Esophagus squamous epithelium (tissue), 5 donors: ENCODE measurements at places on chromosomes 4 and X.

DNA sequence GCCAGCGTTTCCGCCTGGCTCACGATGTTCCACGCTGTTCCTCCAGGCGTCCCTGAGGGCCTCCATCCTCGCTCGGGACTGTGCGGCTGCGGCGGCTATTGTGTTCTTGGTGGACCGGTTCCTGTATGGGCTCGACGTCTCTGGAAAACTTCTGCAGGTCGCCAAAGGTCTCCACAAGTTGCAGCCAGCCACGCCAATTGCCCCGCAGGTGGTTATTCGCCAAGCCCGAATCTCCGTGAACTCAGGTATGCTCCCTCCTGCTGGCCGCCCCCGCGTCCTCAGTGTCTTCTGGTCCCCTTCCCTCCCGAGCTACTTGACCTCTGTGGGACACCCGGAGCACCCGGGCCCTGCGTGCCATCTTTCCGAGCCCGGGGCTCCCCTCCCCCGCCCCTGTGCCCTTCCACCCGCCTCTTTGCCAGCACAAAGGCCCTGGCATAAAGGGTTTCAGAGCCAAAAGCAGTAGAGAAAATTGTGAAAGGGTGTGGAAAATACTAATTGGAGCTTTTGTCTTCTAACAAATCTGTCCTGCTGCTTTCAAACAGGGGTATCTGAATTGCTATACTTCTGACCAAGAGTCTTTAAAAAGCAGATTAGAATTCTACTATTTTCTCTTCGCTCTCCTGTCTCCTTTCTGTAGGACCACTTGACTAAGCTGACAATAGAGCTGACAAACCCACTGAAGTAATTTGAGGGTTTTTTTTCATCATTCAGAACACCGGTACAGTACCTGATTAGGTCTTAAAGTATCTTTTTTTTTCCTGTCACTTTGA, 104.0 kb downstream of the NEUROG2 start:
- no peak for DNase-seq

- DNase-seq: no peak
These were observed 133.4 kb downstream of the UNC5C start for GRCh38 chr4:95415346-95415771.

GRCh38 chr4:108628411-108628810, 8.0 kb downstream of the RPL34 start:
- DNase-seq: no peak

GRCh38 chr4:128373628-128374027, 86.0 kb upstream of the PGRMC2 start:
- DNase-seq: no peak

DNA sequence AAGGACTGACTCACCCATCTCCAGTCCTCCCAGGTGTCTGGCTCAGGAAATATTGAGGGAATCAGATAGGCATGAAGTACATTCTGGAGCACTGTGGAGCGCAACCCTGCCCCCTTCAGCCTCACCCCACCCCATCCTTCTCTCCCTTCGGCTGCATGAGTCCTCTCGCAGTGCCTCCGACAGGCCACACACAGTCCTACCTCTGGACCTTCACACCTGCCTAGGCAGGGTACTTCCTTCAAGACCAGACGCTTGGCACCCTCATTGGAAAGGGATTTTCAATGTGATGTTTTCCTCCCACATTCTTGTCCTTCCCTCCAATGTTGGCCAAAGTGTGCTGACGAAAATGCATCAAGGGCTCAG, 26.8 kb upstream of the PPP2R2C start:
- no peak for DNase-seq

GRCh38 chr4:152678841-152679240, 956 bp downstream of the TMEM154 start:
- no peak for DNase-seq

DNA sequence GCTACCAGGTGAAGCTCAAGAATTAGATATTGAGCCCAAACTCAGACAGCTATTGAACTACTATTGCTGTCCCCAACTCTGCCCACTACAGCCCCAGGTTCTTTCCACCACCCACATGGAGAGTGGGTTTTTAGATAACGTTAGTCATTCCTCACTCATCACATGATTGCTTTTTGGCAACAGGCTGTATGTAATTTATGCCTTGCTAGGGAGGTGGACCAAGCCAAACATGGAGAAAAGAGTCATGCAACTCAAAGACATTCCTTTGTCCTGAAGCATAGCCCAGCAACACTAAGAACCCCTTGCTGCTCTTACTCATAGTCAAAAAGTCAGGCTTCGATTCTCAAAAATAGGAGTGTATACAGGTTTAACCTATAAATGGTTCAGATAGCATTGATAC, 275.9 kb upstream of the VCX3A start:
- no peak for DNase-seq

DNA sequence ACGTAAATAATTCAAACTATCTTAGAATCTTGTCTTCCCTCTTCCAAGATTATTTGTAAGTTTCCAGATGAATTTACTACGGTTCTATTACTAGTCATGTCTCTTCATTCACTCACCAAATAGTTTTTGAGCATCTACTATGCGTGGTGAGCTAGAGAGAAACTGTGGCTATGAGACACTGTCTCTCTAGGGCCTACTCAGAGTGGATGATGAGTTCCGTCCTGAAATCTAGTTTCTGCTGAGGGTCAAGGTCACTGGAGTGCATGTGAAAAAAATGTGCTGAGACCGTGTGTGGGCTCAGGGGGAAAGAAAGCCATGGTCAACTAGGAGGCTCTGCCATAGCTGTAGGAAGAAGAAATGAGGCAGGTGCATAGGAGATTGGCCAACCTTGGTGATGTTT, 320.2 kb upstream of the GATB start:
- DNase-seq: no peak

DNA sequence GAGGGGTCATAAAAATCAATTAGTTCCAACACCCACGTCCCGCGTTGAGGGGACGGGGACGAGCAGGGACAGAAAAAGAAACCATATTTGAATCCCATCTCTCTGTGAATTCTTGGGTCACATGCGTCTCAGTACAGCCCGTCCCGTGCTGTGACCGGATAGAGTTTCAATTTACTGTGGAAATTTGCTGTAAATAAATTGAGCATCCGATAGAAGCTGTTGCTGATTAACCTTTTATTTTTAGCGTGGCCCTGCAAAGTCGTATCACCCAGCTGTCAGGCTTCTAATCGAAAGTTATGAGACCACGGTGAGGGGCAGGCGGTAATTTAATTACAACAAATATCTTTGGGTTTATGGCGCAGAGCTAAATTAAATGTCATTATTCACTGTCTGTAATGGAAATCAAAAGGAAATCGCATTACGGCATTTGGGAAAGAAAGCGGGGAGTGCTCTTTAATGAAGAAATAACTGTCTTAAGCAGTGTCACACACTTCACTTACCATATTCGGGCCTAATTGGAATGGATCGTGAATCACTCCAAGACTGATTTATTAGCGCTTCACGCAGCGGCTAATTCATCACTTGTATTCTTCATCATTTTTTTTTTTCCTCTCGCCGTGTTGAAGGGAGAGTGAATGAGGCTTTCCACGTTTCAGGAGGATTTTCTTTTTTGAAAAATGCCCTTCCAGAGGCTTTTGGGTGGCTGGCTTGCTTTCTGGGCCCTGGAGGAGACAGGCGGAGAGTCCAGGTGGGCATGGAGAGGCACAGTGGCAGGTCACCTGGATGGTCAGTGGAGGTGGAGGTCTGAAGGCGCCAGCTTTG, 7.3 kb downstream of the SHOX start:
- DNase-seq: no peak

DNA sequence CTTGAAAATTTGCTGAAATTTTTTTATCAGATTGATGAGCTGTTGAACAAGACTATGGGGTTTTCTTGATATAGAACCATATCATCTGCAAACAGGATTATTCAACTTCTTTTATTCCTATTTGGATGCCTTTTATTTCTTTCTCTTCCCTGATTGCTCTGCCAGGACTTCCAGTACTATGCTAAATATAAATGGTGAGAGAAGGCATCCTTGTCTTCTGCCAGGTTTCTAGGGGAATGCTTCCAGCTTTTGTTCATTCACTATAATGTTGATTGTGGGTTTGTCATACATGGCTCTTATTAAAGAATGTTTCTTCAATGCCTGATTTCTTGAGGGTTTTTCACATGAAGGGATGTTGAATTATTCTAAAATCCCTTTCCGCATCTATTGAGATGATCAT, 1139.5 kb downstream of the FAM133A start:
- no peak for DNase-seq

- no peak for DNase-seq
These were observed 1.9 kb downstream of the TRO start for GRCh38 chrX:54922547-54922946.

DNA sequence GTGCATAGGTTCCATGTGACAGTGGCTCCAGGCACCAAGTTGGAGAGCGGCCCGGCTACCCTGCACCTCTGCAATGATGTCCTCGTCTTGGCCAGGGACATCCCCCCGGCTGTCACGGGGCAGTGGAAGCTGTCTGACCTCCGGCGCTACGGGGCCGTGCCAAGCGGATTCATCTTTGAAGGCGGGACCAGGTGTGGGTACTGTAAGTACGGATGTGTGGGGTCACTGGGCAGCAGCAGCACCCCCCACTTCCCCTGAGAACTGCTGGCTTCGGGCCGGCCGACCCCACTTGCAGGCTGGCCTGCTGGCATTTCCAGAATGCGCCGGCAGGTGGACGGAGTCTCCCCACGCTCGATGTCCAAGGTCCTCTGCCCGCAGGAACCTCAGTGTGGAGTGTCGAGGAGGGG, 13.2 kb downstream of the DOK7 start:
- DNase-seq: no peak

DNA sequence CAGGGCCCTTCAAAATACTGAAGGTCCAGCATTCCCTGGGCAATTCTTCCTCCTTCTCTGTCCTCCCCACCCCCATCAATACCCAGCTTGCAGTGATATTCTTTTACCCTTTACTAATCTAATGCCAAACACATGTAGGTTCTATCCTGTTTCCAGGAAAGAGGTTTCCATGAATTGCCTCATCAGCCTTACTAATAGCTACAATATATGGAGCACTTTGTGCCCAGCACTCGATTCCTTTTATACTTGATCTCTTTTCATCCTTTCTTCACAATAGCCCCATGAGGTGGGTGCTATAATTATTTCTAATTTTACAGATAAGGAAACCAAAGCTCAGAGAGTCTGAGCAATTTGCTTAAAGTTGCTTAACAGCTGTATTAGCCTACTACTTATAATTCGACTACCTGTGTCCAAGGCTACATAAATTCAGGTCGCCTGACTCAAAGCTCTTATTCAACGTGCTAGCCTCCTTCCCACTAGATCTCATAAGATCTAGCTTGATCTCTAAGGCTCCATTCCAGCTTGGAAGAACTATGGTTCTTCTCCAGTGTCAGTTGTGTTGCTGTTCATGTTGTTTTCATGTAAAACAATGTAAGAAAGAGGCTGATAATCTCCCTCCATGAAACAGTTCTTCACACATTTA, 229.6 kb upstream of the PGRMC2 start:
- no peak for DNase-seq

GRCh38 chr4:108209489-108209888, 40.8 kb upstream of the LEF1 start:
- no peak for DNase-seq

DNA sequence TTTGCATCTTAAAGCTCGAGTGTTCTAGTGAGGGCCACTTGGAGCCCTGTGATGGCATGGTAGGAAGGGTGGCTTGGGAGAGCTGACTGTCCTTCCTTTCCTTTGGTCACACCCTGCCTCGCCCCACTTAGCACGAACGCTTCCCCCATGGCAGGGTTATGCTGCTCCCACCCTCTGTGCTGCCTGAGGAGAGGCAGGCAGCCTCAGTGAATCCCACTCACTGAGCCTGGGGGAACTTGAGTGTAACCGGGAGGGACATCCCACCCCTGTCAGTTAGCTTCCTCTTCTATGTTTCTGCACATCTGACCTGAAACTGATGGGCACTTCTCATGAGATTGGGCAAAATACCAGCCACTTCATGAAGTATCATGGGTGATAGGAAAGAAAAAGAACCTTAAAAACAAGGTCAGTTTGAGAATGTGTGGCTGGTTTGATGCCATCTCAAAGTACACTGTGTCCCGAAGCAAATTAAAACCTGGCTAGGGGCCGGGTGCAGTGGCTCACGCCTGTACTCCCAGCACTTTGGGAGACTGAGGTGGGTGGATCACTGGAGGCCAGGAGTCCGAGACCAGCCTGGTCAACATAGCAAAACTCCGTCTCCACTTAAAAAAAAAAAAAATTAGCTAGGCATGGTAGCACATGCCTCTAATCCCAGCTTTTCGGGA, 10.1 kb downstream of the TKTL1 start:
- DNase-seq: no peak

- no peak for DNase-seq
These were observed 26.8 kb downstream of the ZMAT1 start for GRCh38 chrX:101904996-101905395.

DNA sequence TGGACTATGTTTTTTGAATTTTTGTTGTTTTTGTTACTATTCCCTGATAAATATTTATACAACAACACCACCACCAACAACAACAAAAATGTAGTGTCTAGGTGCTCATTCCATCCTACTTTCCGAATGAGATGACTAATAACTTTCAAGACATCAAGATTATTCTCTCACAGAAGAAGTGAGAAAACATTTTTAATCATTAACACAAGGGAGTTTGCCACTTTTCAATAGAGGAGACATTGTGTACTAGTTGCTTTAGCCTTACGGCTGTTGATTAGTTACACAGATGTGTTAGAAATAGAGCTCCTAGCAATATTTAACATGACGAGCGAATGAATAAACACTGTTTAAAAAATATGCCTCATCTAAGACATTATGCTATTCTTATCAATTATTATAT, 898.8 kb downstream of the C4orf33 start:
- no peak for DNase-seq

DNA sequence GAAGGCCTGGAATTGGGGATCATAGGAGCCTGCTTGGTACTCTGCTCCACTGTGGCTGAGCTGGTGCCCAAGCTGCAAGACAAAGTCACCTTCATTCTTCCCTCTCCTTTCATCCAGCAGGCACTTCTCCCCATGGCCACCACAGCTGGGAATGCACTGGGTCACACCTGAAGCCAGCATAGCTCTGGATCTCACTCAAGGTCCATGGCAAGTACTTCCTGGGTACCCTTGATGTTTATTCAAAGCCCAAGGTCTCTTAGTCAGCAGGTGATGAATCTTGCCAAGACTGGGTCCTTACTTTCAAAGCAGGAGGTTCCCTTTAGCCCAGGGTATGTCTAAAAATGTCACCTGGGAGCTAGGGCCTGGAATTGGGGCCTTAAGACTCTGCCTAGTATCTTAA, 4.9 kb upstream of the SLC4A4 start:
- DNase-seq: no peak

DNA sequence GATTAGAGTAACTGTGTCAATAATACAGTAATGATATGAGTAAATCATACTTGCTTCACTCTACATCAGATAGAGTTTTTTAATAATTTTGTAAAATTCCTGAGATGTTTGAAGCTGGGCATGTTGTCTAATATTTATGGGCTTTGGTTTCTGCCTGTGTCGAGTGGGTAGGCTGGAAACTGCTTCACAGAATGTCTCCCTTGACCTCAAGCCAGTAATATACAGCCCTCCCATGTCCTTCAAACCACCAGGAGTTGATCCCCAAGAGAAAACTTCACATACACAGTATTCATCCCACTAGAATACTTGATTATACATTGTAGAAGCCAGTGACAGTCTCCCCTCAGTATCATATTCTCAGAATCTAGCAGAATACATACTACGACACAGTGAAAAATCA, 284.8 kb upstream of the TENM3 start:
- no peak for DNase-seq

GRCh38 chrX:29841750-29842149, 373.6 kb upstream of the MAGEB2 start:
- DNase-seq: no peak

GRCh38 chr4:98399915-98400314, 138.7 kb downstream of the RAP1GDS1 start:
- DNase-seq: no peak
